Left lung (tissue), 14 donors: ENCODE measurements at places on chromosomes 5 and 9. TPM values are rescaled to one million over a fixed set of nuclear protein-coding genes. Genes with fewer than 3 reads are reported as not detected.

- no peak for DNase-seq
Measured at GRCh38 chr5:133402775-133403174, 209.6 kb downstream of the FSTL4 start.

GRCh38 chr5:139847790-139848507 is 52.3 kb downstream of the PSD2 start:
- DNase-seq = no peak

GRCh38 chr5:76391014-76391413 is 12.1 kb upstream of the IQGAP2 start:
- DNase-seq = no peak

- no peak for DNase-seq
Measured at GRCh38 chr9:122780026-122780425, 8.7 kb upstream of the OR5C1 start.

DNA sequence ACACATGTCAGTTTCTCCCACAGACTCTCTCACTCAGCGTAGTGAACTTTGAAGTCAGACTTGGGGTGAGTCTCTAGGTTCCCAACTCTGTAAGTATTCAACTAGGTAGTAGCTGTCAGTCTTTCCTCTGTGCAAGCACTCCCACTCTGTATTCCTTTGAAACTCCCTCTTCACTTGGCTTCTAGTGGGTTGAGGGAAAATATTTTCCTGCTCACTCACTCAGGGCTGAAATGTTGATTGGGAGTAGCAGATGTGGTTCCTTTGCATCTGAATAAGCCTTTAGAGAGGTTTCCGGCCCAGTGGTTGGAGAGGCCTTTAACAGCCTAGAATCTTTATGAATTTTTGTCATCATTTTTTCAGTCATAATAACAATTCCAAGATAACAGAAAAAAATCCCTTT is 18.1 kb upstream of the ARRDC3 start:
- no peak for DNase-seq

GRCh38 chr9:78295731-78296130 is 1.2 kb upstream of the PSAT1 start:
- DNase-seq = no peak

- peak; percentile 17 for DNase-seq
Measured at GRCh38 chr5:173736923-173737412, 120.5 kb upstream of the BOD1 start.

DNA sequence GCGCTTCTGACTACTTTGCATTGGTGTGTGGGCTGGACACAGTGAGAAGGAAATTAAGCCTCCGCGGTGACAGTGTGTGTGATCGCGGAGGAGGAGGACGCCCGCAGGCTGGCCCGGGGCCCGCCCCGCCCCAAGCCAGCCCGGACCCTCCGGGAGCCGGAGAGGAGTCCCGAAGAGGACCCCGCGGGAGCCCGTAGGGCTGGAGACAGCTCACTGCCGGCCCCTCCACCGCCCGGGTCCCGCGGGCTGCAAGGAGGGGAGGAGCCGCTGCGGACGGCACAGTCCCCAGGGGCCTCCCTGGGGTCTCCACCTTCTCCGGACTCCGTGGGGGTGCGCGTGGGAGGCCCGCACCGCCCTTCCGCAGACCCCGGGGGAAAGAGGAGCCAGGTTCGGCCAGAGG is 146.4 kb upstream of the ERCC6L2 start:
- no peak for DNase-seq

- DNase-seq = no peak
Measured at GRCh38 chr9:95449016-95449415, 67.8 kb downstream of the PTCH1 start.

DNA sequence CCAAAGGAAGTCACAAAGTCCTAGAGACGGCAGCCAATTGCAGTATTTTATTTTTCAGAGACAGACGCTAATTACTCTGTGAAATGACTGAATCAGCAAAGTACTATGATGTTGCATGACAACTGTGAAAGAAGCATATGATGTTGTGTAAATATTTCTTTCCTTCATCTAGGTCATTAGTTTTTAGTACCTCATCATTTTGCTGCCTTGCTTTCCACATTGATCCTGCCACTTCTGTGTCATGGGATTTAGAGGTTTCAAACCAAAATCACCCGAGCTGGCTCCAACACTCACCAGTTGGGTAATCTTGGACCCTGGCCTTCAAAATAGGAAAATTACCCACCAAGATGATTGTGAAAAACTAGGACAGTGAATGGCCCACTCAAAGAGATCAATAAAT is 585.2 kb downstream of the ACTL7B start:
- DNase-seq = peak; percentile 22

- DNase-seq = no peak
Measured at GRCh38 chr5:170441393-170441784, 52.2 kb upstream of the KCNMB1 start.

- DNase-seq = no peak
Measured at GRCh38 chr5:94969174-94969573, 315.7 kb downstream of the MCTP1 start.

- DNase-seq = no peak
Measured at GRCh38 chr9:130867556-130867955, 29.1 kb downstream of the QRFP start.

DNA sequence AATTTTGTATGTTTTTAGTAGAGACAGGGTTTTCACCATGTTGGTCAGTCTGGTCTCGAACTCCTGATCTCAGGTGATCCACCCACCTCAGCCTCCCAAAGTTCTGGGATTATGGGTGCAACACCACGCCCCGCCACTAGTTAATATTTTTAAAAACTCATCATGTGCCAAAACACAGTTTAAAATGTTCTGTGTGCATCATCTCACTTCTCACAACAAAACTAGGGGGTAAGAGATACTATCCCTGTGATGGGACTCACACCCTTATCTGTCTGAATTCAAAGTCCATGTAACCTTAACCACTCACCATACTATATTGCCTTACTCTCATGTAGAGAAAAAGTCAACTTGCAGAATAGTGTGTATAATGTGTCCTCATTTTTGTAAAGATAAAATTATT is 2.6 kb downstream of the PKD2L2 start:
- DNase-seq = no peak

- DNase-seq = no peak
Measured at GRCh38 chr5:148014276-148014675, 49.5 kb upstream of the SPINK5 start.

DNA sequence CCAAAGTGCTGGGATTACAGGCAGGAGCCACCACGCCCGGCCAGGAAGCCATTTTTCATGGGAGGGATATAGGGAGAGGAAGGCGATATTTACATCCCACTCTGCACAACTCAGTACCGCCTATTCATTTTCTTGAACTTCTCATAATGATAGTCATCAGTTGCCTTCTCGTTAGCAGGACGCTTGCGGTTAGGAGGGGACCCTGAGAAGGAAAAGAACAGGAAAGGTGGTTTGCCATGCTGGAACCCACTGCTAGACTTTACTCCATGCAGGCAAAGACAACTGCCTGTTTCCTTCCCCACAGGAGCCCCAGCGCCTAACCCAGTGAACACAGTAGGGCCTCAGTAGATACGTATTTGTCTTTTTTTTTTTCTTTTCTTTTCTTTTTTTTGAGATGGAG is 4.1 kb upstream of the TOR1A start:
- no peak for DNase-seq

DNA sequence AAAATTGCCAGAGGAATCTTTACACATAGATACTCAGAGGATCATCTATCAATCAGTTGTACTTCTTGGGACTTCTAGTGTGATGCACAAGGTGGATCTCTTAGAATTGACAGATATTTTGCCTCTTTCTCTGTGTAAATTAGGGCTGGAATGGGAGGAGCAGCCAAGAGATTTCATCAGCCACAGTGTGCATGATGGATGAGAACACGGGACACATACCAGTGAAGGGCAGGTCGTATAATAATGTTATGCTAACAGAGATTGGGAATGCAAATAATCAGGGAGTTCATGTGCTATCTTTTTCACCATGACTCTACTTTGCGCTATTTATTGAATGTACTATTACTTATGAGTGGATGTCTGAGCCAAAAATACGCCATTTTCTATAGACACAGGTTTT is 43.3 kb upstream of the ISOC1 start:
- no peak for DNase-seq

- peak; percentile 85 for DNase-seq
Measured at GRCh38 chr9:91423785-91424402, at the start of gene NFIL3. TSS of gene NFIL3 (minus strand) at chr9:91423832. CDS start at chr9:91410734, 13,098 bp downstream.

DNA sequence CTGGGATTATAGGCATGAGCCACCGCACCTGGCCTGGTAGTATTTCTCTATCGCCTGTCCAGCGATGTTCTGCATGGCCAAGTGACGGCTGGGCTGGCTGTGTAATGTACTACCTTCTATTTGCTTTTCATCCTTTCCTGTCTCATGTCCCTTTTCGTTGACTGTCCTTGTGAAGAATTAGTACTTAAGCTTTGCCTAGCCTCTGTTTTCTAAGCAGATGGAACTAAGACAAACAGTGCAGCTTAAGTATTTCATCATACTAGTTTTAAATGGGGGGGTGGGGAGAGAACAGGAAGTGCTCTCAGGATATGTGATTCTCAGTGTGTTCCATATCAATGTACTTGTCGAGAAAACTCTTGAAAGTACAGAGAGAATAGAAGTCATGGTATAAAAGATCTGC is 31.7 kb upstream of the CCL21 start:
- no peak for DNase-seq

DNA sequence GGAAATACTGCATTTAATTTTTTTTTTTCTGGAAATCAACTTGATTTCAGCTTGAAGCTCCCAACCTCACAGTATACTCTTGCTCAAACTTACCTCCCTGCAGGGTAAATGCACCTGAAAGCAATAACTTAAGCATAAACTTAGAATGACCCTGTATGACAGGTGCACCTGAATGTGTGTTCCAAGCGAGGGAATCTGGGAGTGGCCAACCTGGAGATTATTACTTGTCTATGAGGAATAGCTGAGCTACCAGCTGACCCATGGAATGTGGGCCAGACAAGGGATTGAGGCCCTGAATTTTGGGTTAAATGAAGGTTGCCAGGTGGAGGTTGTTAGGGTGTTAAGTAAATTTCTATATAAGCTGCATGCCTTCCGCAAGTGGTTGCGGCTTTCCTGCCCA is 140.6 kb downstream of the OSTF1 start:
- DNase-seq = no peak

- no peak for DNase-seq
Measured at GRCh38 chr5:25027061-25027460, 382.3 kb upstream of the CDH10 start.

DNA sequence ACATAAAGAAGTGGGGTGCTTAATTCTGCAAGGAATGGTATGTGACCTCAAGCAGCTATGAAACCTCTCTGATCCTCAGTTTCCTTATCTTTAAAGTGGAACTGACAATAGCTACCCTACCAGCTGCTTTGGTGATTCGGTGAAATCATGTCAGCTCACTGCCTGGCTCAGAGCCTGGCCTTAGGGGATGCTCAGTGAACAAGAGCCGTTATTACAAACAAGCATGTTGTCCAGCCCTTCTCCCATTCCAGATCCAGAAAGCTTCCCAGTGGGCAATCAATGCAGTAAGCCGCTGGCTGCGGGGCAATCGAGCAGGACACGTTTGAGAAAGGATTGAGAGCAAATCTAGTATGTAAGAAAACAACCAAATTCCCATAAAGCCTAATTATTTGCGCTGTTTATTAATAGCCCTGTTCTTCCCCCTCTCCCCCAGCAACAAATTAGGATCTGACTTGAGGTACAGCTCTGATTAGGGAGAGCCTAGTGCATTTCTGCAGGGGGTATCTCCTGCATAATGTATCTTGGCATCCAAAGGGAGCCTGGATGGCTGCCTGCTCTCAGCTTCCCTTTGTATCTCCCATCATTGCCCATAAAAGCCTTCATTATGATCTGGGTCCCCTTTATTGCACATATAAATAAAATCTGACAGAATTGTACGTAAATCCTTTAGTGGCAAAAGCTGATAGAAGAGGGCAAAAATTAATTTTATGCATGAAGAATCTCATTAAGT is 371.4 kb downstream of the TMEM232 start:
- peak; percentile 13 for DNase-seq

DNA sequence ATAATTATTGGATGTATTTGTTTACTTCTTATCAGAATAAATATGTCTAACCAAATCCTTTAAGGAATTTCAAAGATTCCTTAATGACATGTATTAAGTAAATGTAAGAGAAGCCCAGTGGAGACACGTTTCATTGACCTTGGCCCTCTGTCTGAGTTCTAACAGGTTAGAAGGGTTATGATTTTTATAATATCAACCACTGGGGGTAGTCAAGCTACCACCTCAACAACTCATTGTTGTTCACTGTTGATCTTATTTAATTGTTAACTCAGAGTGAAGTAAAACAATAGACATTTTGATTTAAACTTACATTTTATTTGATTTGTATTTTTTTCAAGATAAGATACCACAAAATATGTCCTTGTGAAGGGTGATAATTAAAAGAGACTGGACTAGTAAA is 499.2 kb upstream of the COX7C start:
- DNase-seq = no peak

GRCh38 chr5:174532455-174533453 is 191.6 kb upstream of the MSX2 start:
- peak; percentile 85 for DNase-seq

DNA sequence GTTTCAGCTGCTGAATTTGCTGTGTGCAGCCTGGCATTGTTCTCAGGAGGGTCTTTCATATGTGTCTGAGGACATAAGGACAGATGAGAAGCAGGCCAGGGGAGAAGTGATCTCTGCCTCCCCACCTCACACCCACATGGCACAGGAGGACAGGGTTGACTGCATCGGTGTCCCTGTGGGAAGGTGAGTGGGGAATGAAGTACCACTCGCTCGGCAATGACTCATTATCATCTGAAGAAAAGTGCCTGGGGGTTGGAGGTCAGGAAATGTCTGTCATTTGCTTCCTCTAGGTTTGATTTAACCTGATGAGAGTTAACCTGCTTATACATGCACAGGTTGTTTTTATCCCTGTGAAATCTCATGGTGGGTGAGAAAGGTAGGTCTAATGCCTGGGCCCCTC is 195.0 kb downstream of the GADD45G start:
- no peak for DNase-seq

GRCh38 chr9:92657296-92658094 is 12.4 kb downstream of the IPPK start:
- DNase-seq = peak; percentile 38

DNA sequence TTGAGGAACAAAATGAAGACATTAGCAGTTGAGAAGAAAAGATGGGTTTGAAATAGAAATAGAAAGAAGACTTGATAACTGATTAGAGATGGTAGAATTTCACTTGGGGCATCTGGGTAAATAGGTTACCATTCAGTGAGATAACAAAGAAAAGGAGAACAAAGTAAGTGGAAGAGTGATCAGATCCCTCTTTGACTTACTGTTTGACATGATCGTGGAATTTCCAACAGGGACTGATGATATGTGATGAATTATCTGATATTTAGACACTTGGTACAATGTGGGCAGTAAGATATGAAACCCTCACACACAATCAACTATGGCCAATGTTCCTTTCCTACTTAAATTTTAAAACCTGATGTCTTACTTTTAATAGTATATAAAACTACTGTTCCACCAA is 70.1 kb upstream of the STARD4 start:
- DNase-seq = no peak

Gene ENTPD8
- 0.63 TPM for polyA plus RNA-seq

Gene ALDH1A1
- polyA plus RNA-seq = 24.7 TPM

Gene CBY3
- polyA plus RNA-seq = 0.82 TPM

Gene HMGCS1
- 51.0 TPM for polyA plus RNA-seq

Gene MAP1B
- 22.6 TPM for polyA plus RNA-seq

Gene TMEM215
- not detected for polyA plus RNA-seq

Gene WWC1
- polyA plus RNA-seq = 87.9 TPM

Gene NRG2
- 7.4 TPM for polyA plus RNA-seq

Gene TIFAB
- 0.36 TPM for polyA plus RNA-seq

Gene STXBP1
- 40.7 TPM for polyA plus RNA-seq
